CD4-positive, alpha-beta T cell (primary cell): ENCODE measurements at places on chromosomes 6 and 20.

- no peaks in the 10 kb centered on the region for H3K4me1 ChIP-seq
- H3K27me3 ChIP-seq: peaks cover 8% of the 10 kb centered on the region
- no peak for DNase-seq
- H3K4me3 ChIP-seq: no peak overlapping the region
Measured at GRCh38 chr20:46770330-46771194, 61.1 kb downstream of the SLC2A10 start.

DNA sequence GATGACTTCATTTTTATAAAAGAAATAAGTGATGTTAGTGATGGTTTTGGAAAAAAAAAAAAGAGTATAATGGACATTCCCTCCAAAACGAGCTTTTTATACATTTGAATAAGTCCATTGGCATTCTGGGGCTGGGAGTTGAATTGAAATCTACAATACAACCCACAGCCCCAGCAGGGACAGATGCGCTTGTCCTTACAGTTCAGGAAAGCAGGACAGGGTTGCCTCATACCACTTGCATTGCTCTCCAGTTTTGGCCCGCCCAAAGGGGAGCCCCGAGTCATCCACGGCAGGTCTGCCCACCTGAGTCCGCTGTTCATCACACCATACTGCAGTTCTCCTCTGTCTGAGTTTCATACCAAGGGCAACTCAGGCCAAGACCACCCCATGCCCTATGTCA lies 46.2 kb downstream of the VAPB start:
- H3K4me1 ChIP-seq: no peaks in the 10 kb centered on the region
- no peaks in the 10 kb centered on the region for H3K27me3 ChIP-seq
- peaks cover 20% of the 10 kb centered on the region for H3K36me3 ChIP-seq
- DNase-seq: no peak
- H3K27ac ChIP-seq: no peak overlapping the region

GRCh38 chr20:17896193-17896723 lies 72.3 kb downstream of the SNX5 start:
- no peak overlapping the region for H3K4me3 ChIP-seq
- peaks cover 10% of the 10 kb centered on the region for H3K4me1 ChIP-seq
- no peaks in the 10 kb centered on the region for H3K27me3 ChIP-seq
- no peak for DNase-seq
- H3K36me3 ChIP-seq: no peaks in the 10 kb centered on the region
- no peak overlapping the region for H3K27ac ChIP-seq

- H3K4me1 ChIP-seq: no peaks in the 10 kb centered on the region
- H3K4me3 ChIP-seq: no peak overlapping the region
- H3K27me3 ChIP-seq: peaks cover 16% of the 10 kb centered on the region
Measured at GRCh38 chr6:7532821-7533220, 8.7 kb upstream of the DSP start.

DNA sequence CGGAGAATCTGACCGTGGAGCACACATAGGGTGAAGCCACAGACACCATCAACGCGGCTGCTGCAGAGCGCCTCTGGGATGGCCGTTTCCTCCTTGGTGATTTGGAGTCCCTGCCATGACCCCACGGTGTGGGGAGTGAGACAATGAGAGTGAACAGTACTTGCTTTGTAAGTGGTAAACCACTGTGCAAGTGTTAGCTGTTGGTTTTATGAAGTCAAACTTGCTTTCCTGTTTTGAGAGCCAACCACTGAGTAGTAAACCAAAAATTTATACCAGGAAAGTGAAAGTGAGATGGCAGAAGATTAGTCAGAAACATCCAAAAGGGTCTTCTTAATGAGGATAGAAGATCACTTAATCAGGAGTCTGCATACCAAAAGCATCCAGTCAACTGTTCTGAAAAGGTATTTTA lies 160.7 kb downstream of the FOXC1 start:
- peaks cover 22% of the 10 kb centered on the region for H3K4me1 ChIP-seq
- H3K27me3 ChIP-seq: no peaks in the 10 kb centered on the region
- H3K36me3 ChIP-seq: peaks cover 6% of the 10 kb centered on the region
- H3K4me3 ChIP-seq: no peak overlapping the region

GRCh38 chr6:69926745-69927144 lies 60.4 kb downstream of the COL19A1 start:
- H3K27ac ChIP-seq: no peak overlapping the region
- no peaks in the 10 kb centered on the region for H3K36me3 ChIP-seq
- H3K27me3 ChIP-seq: no peaks in the 10 kb centered on the region
- no peaks in the 10 kb centered on the region for H3K4me1 ChIP-seq
- H3K4me3 ChIP-seq: no peak overlapping the region
- DNase-seq: no peak

DNA sequence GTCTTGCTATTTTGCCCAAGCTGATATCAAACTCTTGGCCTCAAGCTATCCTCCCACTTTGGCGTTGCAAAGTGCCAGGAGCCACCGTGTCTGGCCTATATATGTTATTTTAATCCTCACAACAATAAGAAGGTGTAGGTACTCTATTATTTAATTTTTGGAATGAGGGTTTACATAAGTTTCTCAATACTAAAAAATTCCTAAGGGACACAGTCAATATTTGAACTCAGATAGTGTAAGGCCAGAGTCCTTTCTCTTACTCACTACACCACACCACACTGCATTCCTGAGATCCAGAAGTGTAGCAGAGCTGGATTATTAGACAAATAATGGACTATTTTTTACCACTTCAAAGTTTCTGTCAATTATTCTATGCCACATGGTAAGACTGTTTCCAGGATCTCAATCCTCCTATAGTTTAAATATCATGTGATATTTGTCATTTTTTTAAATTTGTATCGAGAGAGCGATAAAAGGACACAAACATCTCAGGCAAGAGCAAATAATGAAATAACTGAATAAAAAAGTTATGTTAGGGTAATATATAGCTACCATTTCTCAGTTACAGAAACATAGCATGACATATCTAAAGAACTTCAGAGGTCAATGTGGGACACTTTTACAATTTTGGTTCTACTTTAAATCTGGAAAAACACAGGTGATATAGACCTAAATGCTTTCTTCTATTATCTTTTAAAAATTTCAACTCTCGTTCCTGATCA lies 162.2 kb upstream of the THEMIS start:
- DNase-seq: no peak
- no peaks in the 10 kb centered on the region for H3K36me3 ChIP-seq
- H3K27ac ChIP-seq: no peak overlapping the region
- no peak overlapping the region for H3K4me3 ChIP-seq
- no peaks in the 10 kb centered on the region for H3K4me1 ChIP-seq
- no peaks in the 10 kb centered on the region for H3K27me3 ChIP-seq

DNA sequence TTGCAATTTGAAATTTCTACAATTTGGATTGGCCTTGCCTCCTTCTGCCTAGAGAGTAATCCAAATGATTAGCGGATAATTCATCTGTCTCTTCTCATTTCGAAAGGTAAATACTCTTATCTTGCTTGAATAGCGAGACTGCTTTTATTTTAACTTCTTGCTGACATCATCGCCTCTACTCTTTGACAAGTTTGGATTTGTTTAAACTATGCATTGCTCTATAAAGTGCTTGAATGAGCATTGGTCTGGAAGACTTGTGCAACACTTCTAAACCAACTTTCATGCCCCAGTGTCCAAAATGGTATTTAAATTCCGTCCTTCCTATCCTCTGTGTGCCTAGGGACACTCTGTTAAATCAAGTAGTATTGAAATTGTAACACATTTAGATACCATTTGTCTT lies 384.1 kb upstream of the SLC35B3 start:
- H3K4me3 ChIP-seq: no peak overlapping the region
- no peaks in the 10 kb centered on the region for H3K27me3 ChIP-seq
- DNase-seq: no peak
- H3K27ac ChIP-seq: no peak overlapping the region

- H3K36me3 ChIP-seq: peaks cover 8% of the 10 kb centered on the region
- no peaks in the 10 kb centered on the region for H3K27me3 ChIP-seq
- DNase-seq: no peak
- no peak overlapping the region for H3K27ac ChIP-seq
- H3K4me1 ChIP-seq: peaks cover 58% of the 10 kb centered on the region
Measured at GRCh38 chr6:24969343-24969860, 33.6 kb upstream of the RIPOR2 start.

DNA sequence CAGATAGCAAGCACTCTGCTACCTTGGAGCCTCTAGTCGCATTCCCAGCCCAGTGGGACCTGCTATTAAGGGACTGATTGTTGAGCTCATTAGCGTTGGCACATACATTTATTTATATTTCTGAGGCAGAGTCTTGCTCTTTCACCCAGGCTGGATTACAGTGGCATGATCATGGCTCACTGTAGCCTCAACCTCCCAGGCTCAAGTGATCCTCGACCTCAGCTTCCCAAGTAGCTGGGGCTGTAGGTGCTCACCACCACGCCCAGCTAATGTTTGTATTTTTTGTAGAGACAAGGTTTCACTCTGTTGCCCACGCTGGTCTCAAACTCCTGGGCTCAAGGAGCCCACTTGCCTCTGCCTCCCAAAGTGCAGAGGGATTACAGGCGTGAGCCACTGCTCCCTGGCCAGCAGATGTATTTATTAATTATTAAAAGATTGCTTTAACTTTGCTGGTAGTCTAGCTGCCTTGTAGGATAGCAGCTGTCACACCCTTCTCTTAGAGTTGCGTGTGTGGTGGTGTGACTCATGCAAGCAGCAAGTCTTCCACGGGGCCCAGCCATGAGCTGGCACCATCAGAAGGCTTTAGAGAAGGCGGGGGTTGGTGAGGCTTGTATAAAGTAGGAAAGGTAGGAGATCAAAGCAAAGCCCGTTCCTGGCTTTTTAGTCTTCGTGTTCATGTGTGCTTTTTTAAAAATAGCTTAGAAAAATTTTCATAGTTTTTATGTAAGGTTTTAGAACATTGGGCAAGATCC lies 16.5 kb downstream of the ACTR5 start:
- peaks cover 84% of the 10 kb centered on the region for H3K36me3 ChIP-seq
- no peak overlapping the region for H3K4me3 ChIP-seq
- H3K27ac ChIP-seq: no peak overlapping the region
- no peak for DNase-seq
- H3K27me3 ChIP-seq: no peaks in the 10 kb centered on the region
- H3K4me1 ChIP-seq: no peaks in the 10 kb centered on the region

- peaks cover 15% of the 10 kb centered on the region for H3K36me3 ChIP-seq
- peaks cover 24% of the 10 kb centered on the region for H3K4me1 ChIP-seq
- peak overlapping the region; percentile 89 for H3K27ac ChIP-seq
- H3K4me3 ChIP-seq: peak overlapping the region; percentile 88
- DNase-seq: no peak
- no peaks in the 10 kb centered on the region for H3K27me3 ChIP-seq
Measured at GRCh38 chr20:56391596-56392131, 351 bp downstream of the AURKA start.
